ENCODE measurements at places on chromosomes 11 and 22.

- peak; percentile 38 for DNase-seq
Measured at GRCh38 chr11:9265211-9266131, at the start of gene DENND5A. TSS of gene DENND5A (minus strand) at chr11:9265350. CDS start at chr11:9265069, 281 bp downstream.

- no peak for DNase-seq
Measured at GRCh38 chr11:63142459-63142858, 1.6 kb downstream of the SLC22A24 start.

DNA sequence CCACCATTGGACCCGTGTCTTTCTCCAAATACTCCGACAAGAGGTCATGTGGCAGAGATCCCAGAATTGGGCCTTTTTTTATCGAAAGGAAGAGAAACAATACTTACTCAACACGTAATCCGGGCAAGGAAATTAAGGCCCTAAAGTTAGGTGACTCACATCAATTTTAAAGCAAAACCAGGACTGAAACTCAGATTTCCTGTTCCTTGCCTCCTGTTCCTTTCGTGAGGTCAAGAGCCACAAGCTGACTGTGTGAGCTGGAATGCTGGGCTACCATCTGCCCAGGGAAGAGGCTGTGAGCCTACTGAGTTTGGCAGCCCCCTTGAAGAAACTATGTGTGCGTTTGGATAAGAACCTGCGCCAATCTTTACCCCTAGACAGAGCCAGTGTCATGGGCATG lies 27.1 kb upstream of the MRGPRX2 start:
- no peak for DNase-seq

DNA sequence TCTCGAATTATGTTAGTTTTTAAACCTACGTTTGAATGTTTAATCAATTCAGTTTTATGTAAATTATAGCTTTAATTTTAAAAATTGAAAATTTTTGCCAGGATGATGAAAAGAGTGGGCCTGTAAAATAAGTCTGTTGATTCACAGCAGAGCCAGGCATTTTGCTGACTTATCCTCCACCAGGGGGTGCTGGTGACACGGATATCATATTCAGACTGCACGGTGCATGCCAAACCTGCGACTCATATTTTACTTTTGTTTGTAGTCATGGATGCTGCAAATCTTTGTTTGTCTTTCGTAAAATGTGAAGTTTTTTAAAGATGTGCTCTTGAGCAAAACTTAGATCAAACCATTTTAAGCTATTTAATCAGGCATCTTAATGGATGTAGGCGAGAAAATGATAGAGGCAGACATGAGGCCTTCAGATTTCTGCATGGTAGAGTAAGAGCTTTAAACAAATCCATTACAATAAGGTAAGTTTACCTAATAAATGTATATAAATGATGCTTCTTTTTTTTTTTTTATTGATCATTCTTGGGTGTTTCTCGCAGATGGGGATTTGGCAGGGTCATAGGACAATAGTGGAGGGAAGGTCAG lies 3.6 kb upstream of the OR8B3 start:
- DNase-seq = peak; percentile 23

DNA sequence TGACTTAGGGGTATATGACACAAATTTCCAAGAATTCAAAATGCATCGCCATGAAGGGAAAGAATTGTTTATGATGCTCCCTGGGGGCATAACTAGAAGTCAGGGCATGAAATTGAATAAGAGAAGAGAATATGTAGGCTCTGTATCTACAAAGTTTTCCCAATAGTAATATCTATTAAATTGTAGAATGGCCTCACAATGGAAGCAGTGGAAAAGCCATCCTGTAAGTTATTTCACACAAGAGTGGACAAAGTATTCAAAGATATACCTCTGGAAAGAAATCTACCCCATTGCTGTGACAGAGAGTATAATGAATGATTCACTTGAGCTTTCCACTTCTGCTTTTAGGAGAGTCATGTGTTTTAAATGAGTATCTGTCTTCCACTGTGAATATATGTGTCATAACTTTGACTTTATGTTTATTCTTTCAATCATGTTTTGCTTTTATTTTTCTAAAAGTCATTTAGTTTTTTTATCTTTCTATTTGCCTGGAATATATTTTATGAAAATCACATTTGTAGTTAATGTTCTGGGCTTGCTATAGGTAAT lies 65.7 kb upstream of the DDI1 start:
- DNase-seq = no peak

DNA sequence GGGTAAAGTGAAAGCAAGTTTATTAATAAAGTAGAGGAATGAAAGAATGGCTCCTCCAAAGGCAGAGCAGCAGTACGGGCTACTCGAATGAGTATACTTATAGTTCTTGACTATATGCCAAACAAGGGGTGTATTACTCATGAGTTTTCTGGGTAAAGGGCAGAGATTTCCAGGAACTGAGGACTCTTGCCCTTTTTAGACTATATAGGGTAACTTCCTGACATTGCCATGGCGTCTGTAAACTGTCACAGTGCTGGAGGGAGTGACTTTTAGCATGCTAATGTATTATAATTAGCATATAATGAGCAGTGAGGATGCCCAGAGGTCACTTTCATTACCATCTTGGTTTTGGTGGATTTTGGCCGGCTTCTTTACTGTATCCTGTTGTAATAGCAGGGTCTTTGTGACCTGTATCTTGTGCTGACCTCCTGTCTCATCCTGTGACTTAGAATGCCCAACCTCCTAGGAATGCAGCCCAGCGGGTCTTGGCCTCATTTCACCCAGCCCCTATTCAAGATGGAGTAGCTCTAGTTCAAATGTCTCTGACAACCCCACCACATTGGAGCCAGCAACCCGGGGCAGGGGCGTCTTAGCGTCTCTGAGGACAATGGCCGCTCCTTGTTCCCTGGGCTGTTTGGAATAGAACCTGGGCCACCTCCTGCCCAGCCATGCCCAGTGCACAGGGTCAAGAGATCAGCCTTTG lies 34.9 kb upstream of the CD82 start:
- no peak for DNase-seq

GRCh38 chr11:26948881-26949280 lies 45.0 kb upstream of the FIBIN start:
- DNase-seq = no peak

GRCh38 chr11:92253945-92254344 lies 29.3 kb downstream of the FAT3 start:
- no peak for DNase-seq

DNA sequence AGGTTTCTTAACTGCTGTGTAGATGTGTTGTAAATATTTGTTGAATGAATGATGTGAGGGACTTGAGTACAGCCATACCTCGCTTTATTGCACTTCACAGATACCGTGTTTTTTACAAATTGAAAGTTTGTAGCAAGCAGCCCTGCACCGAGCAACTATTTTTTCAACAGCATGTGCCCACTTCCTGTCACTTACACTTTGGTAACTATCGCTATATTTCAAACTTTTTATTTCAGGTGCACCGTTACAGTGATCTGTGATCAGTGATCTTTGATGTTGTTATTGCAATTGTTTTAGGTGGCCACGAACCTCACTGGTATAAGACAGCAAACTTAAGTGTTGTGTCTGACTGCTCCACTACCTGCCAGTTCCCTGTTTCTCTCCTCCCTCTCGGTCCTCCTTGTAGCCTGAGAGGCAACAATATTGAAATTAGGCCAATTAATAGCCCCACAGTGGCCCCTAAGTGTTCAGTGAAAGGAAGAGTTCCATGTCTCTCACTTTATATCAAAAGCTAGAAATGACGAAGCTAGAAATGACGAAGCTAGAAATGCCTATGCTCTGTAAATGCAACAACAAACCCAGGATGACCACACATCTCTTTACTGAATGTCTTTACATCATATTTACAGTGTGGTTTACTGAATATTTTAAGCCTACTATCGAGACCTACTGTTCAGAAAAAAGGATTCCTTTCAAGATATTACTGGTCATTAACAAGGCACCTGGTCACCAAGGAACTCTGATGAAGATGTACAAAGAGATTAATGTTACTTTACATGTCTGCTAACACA lies 1.0 kb downstream of the SFI1 start:
- no peak for DNase-seq

GRCh38 chr22:23745791-23746190 lies 5.1 kb downstream of the ZNF70 start:
- DNase-seq = no peak

GRCh38 chr22:30984317-30984716 lies 15.3 kb downstream of the TUG1 start:
- no peak for DNase-seq

- no peak for DNase-seq
Measured at GRCh38 chr11:64372802-64373597, 14.0 kb downstream of the RPS6KA4 start.

DNA sequence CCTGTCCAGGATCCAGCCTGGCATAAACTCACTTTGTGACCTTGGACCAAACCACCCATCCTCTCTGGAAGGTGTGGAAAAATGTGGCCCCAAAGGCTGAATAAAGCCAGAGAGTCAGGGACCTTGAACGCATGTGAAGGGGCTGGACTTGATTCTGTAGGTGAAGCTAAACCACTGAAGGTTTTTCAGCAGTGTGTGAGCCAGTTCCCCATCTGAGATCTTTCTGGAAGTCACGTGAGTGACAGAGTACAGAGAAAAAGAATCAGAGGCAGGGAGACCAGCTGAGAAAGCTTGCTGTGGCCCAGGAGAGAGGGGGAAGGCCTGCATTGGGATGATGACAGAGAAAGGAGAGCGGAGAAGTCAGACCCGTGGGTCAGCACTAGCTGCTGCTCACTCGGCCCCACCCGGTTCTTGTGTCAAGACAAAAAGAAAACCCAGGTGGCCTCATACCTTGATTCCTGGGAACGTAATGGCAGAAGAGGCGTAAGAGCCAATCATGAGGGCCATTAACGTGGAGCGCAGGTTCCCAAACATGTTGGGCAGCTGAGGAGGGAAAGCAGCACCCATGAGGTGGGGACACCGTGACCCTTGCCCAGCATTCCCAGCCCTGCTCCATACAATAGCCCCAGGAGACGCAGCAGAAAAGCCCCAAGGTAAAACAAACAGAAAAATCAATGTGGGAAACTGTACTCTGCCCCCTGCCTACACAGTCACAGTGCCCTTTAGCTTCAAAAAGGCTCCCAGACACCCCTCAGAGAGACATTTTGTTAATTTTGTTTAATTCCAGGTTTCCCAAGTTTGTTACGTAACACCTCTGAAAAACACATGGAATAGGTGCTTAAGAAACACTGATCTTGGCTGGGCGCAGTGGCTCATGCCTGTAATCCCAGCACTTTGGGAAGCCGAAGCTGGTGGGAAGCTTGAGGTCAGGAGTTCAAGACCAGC lies 17.9 kb downstream of the SLC43A1 start:
- no peak for DNase-seq

DNA sequence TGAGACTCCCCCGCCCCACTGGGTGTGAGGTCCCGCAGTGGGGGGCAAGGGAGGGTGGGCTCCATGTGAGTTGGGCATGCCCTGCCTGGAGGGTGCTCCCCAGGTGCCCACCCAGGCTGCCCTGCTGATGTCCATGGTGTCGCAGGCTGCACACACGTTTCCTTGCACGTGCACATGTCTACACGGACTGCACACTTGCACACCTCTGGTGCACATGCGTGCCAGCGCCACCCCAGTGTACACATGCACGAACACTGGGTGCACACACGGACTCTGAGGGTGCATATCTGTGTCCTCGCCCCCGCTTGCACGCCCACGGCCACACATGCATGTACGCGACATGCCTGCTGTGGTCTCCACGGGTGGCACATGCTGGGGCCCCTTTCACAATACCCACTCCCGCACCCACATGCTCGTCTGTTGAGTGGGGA lies 35.2 kb upstream of the PRODH start:
- DNase-seq = no peak

GRCh38 chr11:125053167-125053566 lies 9.9 kb upstream of the SLC37A2 start:
- DNase-seq = no peak

- peak; percentile 16 for DNase-seq
Measured at GRCh38 chr11:47553406-47553743, 443 bp upstream of the CELF1 start.

DNA sequence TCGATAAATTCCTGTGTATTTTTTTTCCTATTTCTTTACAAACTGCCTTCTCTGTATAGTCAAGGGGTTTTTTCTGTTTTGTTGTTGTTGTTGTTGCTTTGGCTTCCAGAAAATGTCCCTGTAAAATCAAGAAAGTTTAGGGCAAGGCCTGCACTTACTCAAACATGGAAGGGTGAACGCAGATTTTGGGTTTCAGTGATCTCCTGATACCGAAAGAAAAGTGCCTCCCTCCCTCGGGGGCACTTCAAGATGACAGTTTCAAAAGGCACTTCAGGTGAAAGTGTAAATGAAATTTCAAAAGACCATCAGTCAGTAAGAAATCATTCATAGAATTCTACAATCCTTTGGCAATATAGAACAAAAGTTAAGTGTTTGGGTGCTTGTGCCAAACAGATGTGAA lies 43.4 kb upstream of the TMPRSS4 start:
- no peak for DNase-seq

GRCh38 chr11:100942016-100942415 lies 187.6 kb downstream of the PGR start:
- DNase-seq = no peak

DNA sequence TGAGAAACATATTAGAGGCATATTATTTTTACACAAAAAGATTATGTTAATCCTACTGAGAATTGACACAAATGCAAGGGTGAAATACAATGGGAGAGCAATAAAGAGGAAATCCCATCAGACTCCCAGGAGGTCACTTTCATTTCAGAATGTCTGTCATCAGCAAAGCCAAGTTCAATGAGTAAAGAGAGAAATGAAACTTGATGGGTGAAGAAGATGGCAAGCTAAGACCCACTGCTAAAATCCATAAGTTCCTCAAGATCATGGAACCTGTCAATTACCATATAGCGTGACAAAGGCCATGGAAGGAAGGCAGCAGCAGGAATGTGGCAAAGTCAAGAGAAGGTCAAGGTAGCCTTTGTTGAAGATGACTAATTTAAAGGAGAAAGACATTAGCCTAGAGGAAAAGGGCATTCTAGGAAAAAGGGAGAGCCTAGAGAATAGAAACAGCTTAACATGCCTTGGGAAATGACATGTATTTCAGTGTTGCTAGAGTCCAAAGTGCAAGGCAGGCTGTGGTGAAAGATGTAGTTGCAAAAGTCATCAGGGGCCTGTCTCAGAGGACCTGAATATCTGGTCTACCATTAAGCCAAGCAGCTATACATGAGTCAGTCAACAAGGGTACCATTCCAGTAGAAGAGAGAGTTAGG lies 43.1 kb downstream of the FAM168A start:
- DNase-seq = no peak
